NT2/D1 (cell line): ENCODE measurements at places on chromosomes 16 and 17.

GRCh38 chr17:66743511-66743910 lies 91.4 kb upstream of the CACNG5 start:
- no peak for DNase-seq

GRCh38 chr16:85312642-85313525 lies 200.6 kb upstream of the CIBAR2 start:
- no peak for DNase-seq

GRCh38 chr17:77374170-77374936 lies 233.6 kb downstream of the SEC14L1 start:
- peak; percentile 78 for DNase-seq

- no peak for DNase-seq
Measured at GRCh38 chr16:54718376-54718775, 212.3 kb upstream of the IRX5 start.

- DNase-seq, result no peak
Measured at GRCh38 chr16:84496991-84497390, 7.5 kb downstream of the MEAK7 start.

GRCh38 chr17:68100000-68100641 lies 64.6 kb downstream of the KPNA2 start:
- DNase-seq, result no peak

- DNase-seq, result no peak
Measured at GRCh38 chr17:50661348-50661747, 26.7 kb downstream of the ABCC3 start.

DNA sequence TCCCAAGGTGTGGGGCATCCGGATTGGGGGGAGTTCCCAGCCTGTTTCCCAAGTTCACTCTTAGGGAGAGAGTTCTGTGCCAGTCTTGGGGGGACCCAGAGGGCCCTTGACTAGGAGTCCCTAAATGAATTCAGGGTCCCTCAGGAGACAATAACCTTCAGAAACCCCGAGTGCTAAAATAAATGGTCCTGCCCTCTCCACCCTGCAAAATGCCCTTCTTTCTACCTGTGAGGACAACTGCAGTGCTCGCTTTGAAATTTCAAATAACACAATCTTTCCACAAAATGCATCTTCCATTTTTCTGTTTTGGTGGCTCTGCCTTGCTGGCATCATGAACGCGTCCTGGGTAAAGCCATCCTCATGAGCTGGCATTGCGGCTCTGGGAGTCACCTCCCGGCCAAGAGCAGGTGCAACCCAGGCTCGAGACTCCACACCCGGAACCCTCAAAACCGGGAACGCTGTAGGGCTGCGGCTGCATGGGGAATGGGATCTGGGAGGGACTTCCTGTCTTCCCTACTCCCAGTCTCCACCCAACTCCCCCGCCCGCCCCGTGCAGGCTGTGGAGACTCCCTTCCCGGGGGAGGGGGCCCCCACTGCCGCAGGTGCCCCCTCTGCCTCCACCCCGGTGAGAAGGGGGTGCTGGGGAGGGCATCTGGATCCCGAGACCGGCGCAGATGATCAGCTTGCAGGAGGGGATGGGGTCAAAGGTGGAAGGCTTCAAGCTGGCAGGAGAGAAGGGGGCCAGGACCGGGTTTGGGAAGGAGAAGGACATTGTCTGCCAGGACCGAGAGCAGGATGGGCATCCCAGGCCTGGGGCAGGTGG lies at the start of gene ZNF205:
TSS of gene ZNF205 (plus strand) at position 529 of the 823 bp plus-strand sequence. CDS start 845 bp downstream, outside the sequence.
- DNase-seq, result no peak

DNA sequence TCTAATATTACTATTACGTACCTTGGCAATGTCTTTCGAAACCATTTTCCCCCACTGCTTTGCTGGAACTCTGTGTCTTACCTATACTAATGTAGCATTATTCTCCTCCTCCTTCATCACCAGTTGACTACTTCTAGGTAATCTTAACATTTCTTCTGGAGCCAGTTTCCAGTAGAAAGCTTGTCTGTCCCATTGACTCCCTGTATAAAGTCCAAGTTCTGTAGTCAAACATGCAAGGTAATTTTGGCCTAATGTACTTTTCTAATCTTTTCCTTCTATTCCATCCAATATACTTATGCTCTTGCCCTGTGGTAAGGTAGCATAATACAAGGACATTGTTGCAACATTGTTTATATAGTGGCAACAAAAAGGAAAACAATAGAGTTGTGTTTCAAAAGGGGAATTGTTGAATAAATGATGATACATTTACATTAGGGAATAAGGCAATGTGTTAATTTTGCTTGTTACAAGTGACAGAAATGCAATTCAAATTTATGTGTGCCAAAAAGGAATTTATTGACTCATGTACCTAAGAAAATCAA lies 27.9 kb downstream of the OMG start:
- no peak for DNase-seq

GRCh38 chr17:15398736-15399331 lies 57.4 kb upstream of the TEKT3 start:
- DNase-seq, result no peak
